ENCODE measurements at places on chromosomes 16 and 17. TPM values are rescaled to one million over a fixed set of nuclear protein-coding genes. Genes with fewer than 3 reads are reported as not detected.

DNA sequence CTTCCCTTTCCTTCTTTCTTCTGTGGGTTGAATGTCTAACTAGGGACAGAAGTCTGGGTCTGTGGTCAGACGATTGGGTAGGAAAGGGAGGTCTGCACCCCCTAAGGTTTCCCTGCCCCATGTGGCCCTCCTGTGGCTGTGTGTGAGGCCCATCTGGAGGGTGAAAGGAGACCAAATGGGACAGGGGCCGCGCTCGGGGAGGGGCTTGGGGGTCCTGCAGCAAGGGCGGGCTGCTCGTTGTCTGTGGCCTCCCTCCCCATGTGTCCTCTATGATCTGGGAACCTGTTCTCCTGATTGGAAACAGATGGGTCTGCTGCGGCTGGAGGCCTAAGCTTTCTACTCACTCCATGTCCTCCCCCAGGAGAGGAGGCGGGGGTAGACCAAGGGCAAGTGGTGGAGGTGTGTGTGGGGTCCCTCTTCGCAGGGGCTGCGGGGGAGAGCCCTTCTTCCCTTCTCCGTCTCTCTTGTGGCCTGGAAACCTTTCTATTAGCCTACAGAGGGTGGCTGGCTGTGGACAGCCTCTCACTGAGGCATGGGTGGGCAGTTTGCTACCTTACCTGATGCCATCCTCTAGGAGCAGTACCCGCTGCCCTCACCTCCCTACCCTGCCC, 18.6 kb downstream of the IGFBP4 start:
- no peak for DNase-seq

- DNase-seq: no peak
Observed at GRCh38 chr17:4397840-4398239, 31.4 kb upstream of the UBE2G1 start.

DNA sequence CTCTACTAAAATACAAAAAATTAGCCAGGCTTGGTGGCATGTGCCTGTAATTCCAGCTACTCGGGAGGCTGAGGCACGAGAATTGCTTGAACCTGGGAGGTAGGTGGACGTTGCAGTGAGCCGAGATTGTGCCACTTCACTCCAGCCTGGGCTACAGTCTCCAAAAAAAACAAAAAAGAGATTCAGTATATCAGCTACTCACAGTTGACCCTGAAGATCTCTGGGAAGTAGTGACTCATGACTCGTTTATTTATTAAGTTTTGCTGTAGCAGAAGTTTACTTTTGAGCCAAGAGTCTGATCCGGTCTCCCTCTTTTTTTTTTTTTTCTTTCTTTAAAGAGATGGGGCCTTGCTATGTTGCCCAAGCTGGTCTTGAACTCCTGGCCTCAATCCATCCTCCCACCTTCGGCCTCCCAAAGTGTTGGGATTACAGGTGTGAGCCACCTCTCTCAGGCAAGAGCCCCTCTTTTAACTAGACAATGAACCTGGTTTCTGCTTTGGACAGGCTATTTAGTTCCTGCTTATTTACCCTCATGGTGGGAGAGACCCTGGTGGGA, 4.4 kb downstream of the MVP start:
- DNase-seq: no peak

GRCh38 chr16:728131-728889, 1.4 kb downstream of the HAGHL start:
- peak; percentile 36 for DNase-seq

DNA sequence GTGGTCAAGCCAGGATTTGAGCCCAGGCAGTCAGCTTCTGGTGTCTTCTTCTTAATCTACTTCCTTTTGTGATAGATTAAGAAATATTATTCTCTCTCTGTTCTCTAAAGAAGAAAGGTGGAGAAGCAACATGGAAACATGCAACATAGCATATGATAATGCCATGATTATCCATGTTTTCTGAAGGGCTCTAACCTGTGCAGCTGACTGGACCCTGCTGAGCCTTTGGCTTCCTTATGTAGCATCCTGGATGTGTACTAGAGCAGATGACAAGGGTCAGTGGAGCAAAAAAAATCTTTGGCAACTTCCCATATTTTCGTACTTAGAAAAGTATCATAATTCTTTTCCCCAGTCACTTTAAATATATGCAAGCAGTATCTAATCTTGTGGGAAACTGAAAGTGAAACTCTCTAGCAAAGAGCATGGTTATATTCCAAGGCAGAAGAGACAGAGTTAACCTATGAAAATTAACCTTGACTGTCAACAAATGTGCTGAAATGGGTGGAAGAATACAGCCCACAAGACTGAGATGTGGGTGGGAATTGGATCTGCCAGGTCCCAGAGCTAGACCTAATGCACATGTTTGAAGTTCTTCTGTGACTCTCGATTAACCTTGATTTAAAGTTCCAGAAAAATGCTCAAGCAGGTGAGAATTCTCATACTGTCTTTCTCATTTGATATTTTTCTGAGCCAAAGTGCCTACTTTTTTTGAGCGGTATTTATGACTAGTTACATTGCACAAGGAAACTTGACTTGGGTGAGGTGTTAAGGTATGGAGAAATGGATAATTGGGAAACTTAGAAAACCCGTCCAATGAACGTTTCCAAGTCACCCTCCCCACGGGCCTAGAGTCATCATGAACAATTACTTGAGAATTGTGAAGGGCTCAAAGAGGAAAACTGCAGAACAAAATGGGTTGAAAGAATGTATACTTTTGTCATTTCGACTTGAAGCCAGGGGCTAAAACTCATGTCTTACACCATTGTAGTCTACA, 248.6 kb downstream of the FTO start:
- peak; percentile 0 for DNase-seq

GRCh38 chr16:61215605-61216004, 820.6 kb downstream of the CDH8 start:
- DNase-seq: no peak

GRCh38 chr16:67767953-67768352, 38.4 kb downstream of the RANBP10 start:
- no peak for DNase-seq

DNA sequence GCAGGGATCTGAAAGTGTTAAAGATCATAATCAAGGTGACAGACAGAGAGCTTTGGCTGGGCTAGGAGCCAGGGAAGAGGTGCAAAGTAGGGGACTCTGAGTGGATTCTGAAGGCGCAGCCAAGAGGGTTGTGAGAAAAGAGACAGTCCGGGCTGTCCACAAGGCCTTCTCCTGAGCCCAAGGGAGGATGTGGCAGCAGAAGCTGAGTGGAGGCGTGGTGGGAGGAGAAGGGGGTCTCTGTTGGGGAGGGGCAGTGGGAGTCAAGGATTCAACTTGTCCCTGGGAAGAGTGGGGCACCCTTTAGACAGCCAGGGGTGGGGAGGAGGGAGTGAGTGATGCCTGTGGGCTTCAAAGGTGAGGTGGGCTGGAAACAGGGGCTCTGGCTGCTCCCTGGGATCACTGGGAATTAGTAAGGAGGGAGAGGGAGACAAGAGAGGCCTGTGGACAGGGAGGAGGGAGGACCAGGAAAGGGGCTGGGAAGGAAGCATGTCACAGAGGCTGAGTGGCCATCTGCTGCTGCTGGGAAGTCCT, 10.6 kb downstream of the CES1 start:
- DNase-seq: no peak

GRCh38 chr16:19972111-19972510, 87.5 kb upstream of the GPRC5B start:
- no peak for DNase-seq

Gene CCL7
- total RNA-seq: 0.13 TPM

Gene MYH10
- 274 TPM for total RNA-seq

Gene SLC12A3
- total RNA-seq: not detected

Gene HES7
- total RNA-seq: not detected

Gene RAB37
- 0.13 TPM for total RNA-seq

Gene C17orf50
- not detected for total RNA-seq

All from dermis microvascular lymphatic vessel endothelial cell (primary cell).